ENCODE measurements at places on chromosomes 16 and 17. TPM values are rescaled to one million over a fixed set of nuclear protein-coding genes. Genes with fewer than 3 reads are reported as not detected.

DNA sequence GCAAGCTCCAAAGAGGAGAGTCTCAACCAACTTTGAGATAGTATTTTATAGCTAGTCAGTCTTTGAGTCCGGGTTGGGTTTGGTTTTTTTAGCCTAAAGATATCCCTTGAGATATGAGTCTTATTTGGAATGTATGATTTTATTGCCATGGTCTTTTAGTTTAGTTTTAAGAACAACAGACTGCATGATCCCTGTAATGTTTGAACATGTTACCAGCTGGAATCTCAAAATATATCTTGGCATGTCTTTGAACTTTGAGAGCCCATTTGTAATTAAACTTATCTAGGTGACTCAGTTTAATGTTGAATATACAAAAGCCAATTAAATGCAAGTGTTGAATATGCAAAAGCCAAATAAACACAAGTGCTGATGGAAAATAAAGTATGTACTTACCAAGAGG is 100.6 kb downstream of the TANGO6 start:
- no peak for DNase-seq

Gene SLC13A2
- not detected for total RNA-seq

DNA sequence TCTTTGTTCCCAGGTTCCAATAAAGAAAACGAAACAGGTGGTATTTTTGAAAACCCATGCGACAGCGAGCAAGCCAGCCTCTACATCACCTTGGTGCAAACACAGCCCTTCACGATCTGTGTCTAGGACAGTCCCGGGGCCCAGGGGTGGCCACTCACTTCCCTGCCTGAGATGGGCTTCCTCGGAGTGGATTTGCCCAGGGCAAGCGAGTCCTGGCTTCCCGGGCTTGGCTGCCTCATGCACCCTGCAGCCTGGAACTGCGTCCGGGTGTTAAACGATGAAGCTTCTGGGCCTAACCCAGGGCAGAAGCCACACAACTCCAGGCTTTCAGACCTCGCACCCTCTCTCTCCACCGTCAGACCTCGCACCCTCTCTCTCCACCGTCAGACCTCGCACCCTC is 66.0 kb downstream of the RPH3AL start:
- no peak for DNase-seq

Gene PLK1
- total RNA-seq: 13.0 TPM

- DNase-seq: no peak
Observed at GRCh38 chr16:85582229-85582991, 30.7 kb upstream of the GSE1 start.

GRCh38 chr17:50238601-50239280 is 35.5 kb upstream of the TMEM92 start:
- no peak for DNase-seq

GRCh38 chr16:54143934-54144571 is 142.5 kb downstream of the IRX3 start:
- no peak for DNase-seq

Gene DHRS7C
- total RNA-seq: not detected

DNA sequence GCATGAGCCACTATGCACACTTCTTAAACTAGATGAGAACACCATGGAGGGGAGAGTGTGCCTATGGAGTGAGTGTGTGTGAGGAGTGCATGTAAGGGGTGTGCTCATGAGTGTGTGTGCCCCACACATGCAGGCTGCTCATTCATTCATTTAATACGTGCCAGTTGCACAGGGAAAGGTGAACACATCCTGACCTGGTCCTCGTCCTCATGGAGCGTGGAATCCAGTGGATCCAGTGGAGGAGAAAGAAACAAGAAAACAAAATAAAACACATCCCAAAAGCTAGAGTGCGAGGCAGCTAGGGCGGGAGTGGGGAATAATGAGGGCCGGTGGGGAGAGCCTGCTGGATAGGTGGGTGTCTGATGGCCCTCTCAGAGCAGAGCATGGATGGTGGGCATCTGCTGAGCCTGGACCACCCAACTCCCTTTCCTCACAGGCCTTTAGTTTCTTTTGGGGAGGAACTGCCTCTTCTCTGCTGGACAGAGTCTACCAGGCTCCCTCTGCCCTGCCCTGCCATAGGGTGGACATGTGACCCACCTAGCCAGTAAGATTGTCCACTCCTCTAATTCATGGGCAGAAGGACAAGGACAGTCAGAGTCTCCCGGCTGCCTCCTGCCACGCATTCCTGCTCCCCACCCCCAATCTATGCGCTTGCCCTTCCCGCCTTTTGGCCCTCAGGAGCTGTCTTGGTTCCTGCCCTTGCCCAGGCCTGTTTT is 204.3 kb downstream of the RAB11FIP4 start:
- no peak for DNase-seq

Gene ACSM2A
- not detected for total RNA-seq

DNA sequence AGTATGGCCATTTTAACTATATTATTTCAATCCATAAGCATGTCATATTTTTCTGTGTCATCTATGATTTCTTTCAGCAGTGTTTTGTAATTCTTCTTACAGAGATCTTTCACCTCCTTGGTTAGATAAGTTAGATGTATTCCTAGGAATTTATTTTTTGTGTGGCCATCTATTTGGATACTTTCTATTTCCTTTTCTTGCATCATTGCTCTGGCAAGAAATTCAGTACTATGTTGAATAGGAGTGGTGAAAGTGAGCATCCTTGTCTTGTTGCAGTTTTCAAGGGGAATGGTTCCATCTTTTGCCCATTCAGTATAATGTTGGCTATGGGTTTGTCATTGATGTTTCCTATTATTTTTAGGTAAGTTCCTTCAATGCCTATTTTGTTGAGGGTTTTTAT is 15.1 kb upstream of the ABCA9 start:
- DNase-seq: no peak

Gene PHAF1
- 19.3 TPM for total RNA-seq

Gene MLKL
- 33.9 TPM for total RNA-seq

- no peak for DNase-seq
Observed at GRCh38 chr17:5695480-5695879, 111.2 kb upstream of the NLRP1 start.

- DNase-seq: no peak
Observed at GRCh38 chr17:76742958-76743357, 5.0 kb downstream of the MFSD11 start.
